ENCODE measurements at places on chromosomes 12 and 14. TPM values are rescaled to one million over a fixed set of nuclear protein-coding genes. Genes with fewer than 3 reads are reported as not detected.

DNA sequence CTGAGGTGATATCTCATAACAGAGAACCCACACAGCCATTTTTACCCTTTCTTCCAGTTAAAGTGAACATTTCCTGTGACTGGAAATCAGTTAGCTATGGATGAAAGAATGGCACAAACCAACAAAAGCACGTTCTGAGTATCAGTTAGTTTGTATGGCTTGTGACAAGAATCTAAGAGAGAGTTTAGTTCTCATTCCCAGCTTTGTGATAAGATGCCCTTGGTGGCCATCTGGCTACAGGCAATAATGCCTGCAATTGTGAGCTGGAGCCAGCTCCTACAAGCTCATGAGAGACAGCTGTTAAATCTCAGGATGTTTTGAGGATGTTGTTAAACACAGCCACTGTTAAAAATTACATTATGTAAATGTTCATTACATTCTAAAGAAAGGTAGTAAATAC is 122.0 kb upstream of the FRMD6 start:
- DNase-seq: no peak

GRCh38 chr12:75823475-75823874 is 208.1 kb downstream of the PHLDA1 start:
- DNase-seq: no peak

GRCh38 chr12:84605983-84606382 is 306.6 kb downstream of the SLC6A15 start:
- DNase-seq: no peak

- no peak for DNase-seq
Measured at GRCh38 chr14:88516861-88517357, 37.9 kb downstream of the PTPN21 start.

RASSF9 gene
- polyA plus RNA-seq: 4.2 TPM

OLR1 gene
- polyA plus RNA-seq: 0.03 TPM

DNA sequence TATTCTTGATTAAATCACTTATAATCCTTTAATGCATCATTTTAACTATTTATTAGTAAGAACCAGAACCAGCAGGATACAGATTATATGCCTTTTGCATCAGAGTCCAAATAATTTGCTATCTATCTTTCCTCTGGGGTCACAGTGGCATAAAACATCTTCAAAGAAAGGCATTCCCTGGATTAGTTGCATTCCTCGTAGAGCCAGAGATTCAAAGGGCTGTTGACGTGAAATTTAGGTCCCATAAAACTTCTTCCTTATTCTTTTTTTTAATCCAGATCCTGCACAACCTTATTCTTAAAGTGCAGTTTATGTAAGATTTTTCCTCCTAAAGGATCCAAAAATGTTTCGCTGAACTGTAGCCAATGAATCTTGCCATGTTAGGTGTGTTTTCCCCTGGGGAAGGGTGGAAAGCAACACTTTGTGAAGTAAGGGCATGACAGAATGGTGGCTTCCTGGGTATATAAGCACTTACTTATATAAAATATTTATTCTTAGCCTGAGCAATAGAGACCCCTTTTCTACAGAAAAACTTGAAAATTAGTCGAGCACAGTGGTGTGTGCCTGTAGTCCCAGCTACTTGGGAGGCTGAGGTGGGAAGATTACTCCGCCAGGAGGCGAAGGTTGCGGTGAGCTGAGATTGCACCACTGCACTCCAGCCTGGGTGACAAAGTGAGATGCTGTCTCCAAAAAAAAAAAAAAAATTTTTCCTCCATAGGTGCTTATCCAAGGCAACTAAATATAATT is 208.7 kb downstream of the PCNX1 start:
- DNase-seq: no peak

- DNase-seq: no peak
Measured at GRCh38 chr14:45705940-45706534, 453.0 kb upstream of the MIS18BP1 start.

GRCh38 chr12:46921764-46922133 is 96.0 kb upstream of the SLC38A4 start:
- DNase-seq: no peak

DNA sequence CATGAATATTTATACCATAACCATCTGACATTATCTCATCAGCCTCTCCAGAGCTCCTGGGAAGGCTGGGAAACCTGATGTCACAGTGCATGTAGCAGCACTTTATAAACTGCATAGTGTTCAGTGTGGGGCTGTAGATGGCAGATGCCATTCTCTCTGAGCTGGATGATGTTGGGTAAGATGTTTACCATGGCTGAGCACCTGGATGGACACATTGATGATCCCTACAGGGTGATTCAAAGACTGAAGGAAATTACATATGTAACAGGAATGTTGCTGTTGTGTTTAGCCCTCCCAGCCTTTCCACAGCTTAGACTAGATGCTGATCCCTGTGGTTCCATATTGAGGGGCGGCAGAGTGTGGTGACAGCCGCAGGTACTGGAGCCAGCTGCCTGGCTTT is 37.4 kb downstream of the IFT43 start:
- DNase-seq: no peak

GRCh38 chr12:121467638-121468498 is 68.0 kb downstream of the RNF34 start:
- no peak for DNase-seq

- no peak for DNase-seq
Measured at GRCh38 chr14:32121948-32122347, 44.8 kb downstream of the ARHGAP5 start.

CMA1 gene
- not detected for polyA plus RNA-seq

TAS2R13 gene
- polyA plus RNA-seq: 0.14 TPM

GRCh38 chr14:65210822-65211182 is 108.5 kb upstream of the MAX start:
- no peak for DNase-seq

GRCh38 chr12:2112401-2112800 is 59.6 kb downstream of the CACNA1C start:
- DNase-seq: no peak

- no peak for DNase-seq
Measured at GRCh38 chr14:88256997-88257950, 65.8 kb downstream of the KCNK10 start.

KRT5 gene
- polyA plus RNA-seq: 14,274 TPM

BCL11B gene
- polyA plus RNA-seq: 5.2 TPM

KLRF1 gene
- polyA plus RNA-seq: 0.12 TPM
